ENCODE measurements at places on chromosomes 16 and 17.

DNA sequence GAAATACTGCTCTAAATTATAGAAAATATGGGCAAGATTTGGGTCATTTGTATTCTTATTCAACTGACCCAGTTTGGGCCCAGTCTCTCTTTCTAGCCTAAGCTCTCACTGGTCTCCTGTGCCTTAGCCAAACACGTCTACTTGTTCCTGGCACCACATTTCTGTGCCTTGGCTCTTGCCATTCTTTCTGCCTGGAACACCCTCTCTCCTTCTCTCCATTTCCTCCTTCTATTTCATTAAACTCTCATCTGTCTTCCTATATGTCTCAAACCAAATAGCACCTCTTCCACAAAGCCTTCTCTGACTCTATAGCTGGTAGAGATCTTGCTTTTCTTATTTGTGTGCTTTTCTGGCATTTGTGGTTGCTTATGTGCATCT, 37.7 kb upstream of the NUFIP2 start:
- no peak for DNase-seq

GRCh38 chr17:47982645-47983390, 11.9 kb downstream of the CDK5RAP3 start:
- no peak for DNase-seq

DNA sequence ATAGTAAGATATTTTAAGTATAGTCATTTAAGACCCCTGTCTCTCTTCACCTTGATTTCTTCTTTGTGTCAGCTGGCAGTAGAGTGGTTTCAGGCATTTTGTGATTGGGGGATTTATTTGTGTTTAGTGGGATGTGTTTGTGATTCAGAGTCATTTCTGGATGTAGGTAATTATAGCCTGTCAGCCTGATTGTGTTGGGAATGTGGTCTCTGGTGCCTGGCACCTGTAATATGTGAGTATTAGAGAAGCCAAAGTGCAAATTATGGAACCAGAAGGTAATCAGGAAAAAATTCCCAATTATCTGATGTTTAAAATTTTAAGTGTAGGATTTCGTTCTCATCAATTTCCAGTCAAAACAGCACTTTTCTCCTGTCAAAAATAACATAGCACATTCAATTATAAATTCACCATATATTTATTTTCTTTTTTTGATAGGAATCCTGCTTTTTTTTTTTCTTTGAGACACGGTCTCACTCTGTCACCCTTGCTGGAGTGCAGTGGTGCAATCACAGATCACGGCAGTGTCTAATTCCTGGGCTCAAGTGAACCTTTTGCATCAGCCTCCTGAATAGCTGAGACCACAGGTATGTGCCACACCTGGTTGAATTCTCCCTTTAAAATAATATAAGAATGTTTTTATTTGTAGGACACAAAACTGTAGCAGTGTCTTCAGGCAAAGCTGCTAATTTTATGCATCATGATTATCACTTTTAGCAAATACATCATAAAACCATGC, 42.7 kb downstream of the ATF7IP2 start:
- DNase-seq: no peak

DNA sequence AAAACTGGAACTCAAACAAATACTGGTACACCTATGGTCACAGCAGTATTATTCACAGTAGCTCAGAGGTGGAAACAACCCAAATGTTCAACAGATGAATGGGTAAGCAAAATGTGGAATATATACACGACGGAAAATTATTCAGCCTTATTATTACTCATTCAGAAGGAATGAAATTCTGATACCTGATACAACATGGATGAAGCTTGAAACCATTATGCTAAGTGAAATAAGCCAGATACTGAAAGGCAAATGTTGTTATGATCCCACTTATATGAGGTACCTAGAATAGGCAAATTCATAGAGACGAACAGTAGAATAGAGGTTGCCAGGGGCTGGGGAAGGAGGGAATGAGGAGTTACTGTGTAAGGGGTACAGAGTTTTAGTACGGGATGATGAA, 27.1 kb upstream of the MYLK3 start:
- no peak for DNase-seq

DNA sequence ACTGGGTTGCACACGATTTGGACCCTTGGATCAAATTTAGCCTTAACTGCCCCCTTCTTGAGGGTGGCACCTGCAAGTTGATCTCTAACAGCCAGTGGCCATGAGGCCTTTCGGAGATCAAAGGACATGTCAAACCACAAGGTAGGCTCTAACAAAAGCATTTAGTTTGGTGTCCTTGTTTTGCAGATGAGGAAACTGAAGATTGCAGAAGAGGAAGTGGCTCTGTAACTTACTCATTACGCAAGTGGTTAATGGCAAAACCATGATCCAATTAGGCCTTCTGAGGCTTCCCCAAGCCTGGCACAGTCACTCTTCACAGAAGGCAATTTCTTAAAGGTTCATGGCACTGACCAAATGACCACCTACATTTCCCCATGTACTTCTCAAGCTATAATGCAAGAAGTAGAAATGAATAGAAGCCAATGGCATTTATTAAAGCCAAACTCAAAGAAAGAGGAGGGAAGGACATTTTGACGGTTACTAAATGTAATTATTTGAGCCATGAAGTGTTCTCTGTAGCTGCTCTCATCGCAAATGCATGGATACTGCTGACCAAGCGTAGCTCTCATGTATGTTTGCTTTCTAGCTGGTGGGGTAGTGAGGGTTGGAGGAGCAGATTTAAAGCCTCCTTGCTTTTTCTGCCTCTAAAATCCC, 32.8 kb upstream of the ABCC12 start:
- no peak for DNase-seq

- DNase-seq: no peak
These were observed 91.3 kb downstream of the MAF start for GRCh38 chr16:79509211-79509631.

DNA sequence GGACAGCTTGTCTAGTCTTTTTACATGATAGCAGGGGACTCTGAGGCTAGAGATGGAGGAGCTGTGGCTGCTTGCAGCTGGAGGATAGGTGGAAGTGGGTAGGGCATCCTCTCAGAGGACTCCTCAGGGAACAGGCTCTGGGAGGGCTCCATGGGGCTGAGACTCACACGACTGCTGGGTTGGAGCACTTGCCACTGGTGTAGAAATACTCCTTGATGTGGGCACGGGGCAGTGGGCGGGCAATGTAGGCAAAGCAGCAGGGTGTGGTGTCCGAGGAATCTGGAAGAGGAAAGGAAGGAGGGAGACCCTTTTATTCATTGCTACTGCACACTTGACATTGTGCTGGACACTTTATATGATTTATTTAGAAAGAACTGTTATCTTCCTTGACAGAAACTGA, 1.8 kb downstream of the CCL5 start:
- DNase-seq: no peak

DNA sequence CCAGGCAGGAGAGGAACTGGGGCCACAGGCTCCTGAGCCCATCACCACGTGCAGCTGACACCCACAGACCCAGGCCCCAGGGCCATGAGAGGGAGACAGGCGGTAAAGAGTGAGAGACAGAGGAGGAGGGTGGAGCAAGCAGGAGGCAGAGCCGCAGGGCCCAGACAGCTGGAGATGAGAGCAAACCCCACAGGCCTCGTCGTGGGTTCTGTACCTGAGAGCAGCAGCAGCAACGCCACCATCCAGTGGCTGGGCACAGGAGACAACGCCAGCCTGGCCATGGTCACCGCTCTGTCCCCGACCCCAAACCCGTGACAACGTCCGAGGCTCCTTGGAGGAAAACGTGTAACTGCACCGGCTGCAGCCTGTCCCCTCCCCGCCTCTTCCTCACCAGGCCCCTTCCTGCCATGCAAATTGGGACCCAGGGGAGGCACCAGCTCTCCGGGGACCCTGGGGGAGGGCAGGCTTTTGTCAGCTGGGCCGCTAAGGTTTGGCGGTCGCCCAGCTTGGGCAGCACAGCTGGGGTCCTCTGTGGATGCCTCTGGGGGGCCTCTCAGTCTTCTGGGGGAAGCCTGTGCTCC, at the start of gene CD79B:
Gene CD79B (minus strand): TSS at position 351 of the 581 bp plus-strand sequence. CDS start 70 bp downstream, at position 281.
- no peak for DNase-seq

DNA sequence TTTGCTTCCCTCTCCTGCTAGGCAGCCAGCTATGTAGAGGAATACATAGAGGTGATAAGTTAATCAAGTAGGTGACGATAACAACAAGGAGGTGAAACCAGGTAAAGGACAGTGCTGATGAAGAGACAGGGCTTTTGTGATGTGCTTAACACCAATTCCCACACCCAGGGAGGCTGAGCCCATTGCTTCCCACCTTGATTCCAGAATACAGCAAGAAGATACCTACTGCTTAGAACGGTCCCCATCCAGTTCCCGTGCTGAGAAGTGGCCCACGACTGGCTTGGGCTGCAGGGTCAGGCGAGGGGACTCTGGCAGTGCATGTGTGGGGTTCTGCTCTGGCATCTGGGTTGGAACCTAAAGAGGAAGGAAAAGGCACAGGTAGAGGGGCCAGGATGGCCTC, 16.1 kb upstream of the GFAP start:
- DNase-seq: no peak

GRCh38 chr16:4686497-4687210, 6.7 kb upstream of the NUDT16L1 start:
- DNase-seq: no peak

DNA sequence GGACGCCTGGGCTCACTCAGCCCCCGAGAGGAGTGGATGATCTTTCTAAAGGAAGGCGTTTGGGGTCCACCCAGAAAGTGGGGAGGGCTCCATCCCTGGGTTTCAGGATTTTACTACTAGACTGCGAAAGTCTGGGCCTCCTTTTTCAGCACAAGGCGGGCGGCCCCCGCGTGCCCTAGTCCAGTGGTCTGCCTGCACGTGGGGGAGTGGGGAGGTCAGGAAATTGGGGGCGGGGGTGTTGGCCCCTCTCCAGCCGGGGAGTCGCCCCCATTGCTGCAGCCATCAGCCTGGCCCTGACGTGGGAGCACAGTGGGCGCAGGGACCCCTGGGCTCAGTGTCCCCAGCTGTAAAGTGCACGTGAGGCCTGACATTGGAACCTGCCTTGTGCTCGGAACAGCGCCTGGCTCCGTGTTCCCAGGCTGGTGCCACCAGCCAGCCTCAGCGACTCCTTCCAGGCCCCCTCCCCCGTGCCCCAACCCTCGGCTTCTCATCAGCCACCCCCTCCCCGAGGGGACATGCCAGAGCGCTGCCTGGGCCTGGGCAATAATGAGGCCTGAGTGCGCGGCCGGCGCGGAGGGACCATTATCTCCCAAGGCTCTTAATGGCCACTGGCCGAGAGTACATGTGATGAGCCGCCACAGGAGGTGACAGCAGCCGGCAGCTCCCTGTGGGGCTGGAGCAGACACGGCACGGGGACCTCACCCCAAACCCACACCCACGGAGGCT, 2.4 kb upstream of the C1QTNF8 start:
- DNase-seq: no peak

DNA sequence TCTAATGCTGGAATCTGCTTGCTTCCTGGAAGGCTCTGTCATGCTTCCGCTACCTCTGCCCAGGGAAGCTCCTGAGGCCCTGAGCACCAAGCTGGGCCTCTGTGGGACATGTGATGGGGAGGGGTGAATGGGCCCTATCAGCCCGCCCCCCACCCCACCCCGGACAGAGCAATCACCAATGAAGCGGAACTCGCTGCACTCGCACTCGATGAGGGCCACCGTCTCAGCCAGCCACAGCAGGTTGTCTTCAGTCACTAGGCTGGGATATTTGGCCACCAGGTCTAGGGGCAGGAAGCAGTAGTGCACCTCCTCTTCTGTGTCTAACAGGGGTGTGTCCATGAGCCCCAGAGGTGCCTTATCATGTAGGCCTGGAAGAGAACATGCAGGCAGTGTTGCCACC, 23.6 kb downstream of the KCTD19 start:
- DNase-seq: no peak

DNA sequence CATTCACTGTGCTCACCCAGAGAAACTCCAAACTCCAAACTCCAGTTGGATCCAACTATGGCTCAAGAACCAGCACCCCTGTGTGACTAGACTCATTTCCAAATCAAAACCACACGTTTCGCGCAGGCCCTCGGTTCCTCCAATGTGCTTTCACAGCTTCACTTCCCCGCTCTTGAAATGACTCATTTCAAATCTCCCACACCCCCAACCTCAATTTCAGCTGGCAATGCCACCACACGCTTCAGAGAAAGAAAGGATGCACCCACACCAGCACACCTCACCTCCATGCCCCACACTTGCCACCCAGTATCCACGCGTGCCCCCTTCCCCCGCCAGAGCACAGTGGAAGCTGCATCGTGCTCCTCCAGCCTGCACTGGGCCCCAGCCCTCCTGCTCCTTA, 9.0 kb downstream of the TMEM92 start:
- no peak for DNase-seq

- DNase-seq: no peak
These were observed 1342.5 kb downstream of the TP53TG3F start for GRCh38 chr16:34801875-34802274.

- DNase-seq: peak; percentile 65
These were observed 159.8 kb upstream of the NOL11 start for GRCh38 chr17:67557921-67558320.

DNA sequence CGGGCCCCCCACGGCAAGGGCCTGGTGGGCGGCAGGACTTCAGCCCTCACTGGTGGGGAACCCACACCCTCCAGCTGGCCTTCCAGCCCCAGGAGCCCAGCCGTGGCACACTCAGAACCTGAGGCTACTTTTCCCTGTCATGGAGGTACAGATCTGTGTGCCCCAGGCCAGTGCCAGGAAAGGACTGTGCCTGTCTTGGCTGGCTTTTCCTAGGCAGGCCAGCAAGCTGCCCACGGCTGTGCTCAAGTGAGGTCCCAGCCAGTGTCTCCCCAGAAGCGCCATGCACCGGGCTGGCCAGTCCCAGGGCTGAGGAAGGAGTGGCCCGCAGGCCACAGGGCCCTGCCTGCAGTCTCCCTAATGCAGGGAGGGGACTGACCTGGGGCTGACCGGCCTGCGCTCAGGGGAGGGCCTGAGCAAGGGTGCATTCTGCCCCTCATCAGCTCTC, 16.6 kb downstream of the ENGASE start:
- DNase-seq: no peak

DNA sequence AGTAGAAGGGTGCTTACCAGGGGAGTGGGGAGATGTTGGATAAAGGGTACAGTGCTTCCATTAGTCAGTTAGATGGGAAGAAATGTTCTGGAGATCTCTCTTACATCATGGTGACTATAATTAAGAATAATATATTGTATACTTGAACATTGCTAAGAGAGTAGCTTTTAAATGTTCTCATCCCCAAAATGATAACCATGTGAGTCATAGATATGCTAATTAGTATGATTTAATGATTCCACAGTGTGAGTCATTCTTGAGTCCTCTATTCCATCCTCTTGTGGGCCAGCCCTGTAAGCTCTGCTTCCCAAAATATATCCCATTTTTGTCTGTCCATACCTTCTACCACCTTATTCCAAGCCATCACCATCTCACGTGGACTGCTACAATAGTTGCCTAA, 80.6 kb upstream of the CDH11 start:
- DNase-seq: peak; percentile 44

- no peak for DNase-seq
These were observed 3.1 kb upstream of the EXOC7 start for GRCh38 chr17:76106703-76107102.

All from fibroblast of skin of scalp (primary cell).